ENCODE measurements at places on chromosomes 4 and X.
A peak's percentile ranks its signal among the peaks of the same experiment; 100 is the strongest.

DNA sequence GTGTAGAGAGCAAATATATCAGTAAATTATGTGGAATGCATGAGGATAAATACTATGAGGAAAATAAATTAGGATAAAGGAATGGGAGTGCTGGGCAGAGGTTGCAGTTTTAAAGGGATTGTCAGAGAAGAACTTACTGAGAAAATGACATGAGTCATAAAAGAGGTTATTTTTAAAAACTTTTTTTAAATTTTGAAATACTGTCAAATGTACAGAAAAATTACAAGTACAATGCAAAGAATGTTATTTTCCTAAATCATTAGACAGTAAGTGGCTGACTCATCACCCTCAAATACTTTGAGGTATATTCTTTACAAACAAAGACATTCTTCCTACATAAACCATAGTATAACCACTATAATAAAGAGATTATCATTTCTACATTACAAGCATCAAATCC is 29.8 kb upstream of the H2AZ1 start:
- no peak for DNase-seq

DNA sequence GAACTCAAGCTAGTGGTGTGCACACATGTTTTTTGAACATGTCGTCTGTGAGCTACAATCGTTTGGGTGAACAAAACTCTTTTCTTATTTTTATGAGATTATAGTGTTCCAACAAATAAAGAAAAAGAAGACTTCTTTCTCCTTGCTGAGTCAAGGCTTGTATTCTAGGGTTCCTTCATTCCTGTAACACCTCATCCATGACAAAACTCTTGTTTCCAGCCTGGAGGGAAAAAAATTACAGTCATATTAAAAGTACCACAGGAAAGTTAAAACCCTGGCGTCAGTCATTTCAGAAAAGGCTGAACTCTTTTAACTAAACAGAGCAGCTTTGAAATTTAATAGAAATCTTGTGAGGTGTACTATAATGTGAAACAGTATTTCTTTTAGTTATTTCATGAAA is 79.2 kb upstream of the BOD1L1 start:
- no peak for DNase-seq

DNA sequence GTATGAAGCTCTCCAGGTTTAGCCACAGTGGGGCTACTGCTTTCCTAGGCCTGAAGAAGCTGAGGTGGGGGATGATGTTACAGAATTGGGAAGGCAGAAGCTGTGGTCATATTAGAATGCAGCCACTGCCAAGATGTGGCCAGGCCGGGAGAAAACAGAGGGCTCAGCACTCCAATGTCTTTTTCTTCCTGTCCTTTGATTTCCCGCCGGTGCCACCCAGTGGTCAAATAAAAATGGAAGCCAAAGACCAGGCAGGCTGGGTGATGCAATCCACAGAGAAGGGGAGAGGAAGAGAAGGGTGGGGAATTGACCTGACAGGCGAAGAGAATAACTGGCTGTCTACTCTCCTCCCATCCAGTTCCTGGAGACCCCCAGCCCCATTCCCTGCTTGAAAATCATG is 94.9 kb upstream of the SHISA3 start:
- DNase-seq, result no peak

GRCh38 chr4:83282049-83282535 is 2.5 kb downstream of the COQ2 start:
- DNase-seq, result peak; percentile 33

DNA sequence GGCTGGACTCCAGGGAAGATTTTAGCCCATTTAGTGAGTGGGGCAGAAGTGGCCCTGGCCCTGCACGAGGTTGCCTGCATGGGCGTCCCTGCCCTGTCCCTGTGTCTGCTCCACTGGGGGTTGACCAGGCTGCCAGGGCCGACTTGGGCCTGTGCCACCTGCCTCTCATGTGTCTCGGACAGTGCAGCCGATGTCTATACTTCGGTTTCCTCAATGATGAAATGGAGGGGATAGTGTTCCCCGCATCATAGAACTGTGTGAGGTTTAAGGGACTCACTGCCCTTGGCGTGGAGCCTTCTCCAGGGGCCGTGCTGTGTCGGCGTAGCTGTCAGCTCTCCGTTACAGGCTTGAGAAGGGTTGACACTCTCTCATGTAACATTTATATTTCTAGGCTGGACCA is 27.0 kb upstream of the MSANTD1 start:
- no peak for DNase-seq

GRCh38 chr4:179836179-179837075 is 2394.2 kb upstream of the AGA start:
- no peak for DNase-seq

GRCh38 chrX:136666088-136666487 is 18.1 kb downstream of the CD40LG start:
- no peak for DNase-seq

DNA sequence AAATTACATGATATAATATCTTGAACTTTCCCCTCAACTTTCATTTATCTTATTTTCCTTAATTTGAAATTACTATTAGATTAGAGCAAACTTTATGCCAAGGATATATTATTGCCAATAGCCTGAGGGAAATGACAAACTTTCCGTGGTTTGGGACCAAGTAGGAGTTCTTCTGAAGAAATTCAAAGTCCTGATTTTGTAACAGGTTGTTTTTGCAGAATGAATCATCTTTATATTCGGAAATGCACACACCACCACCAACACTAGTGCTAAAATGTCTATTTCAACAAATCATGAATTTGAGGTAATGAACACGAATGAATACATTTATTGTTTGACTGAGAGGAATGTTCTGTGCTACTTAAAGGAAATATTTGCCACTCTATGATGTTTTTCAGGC is 226.7 kb downstream of the GRIA2 start:
- DNase-seq, result no peak

- DNase-seq, result no peak
These were observed 2.3 kb upstream of the MSX1 start for GRCh38 chr4:4857001-4857808.

- no peak for DNase-seq
These were observed 6.7 kb upstream of the FAM200B start for GRCh38 chr4:15674926-15675325.

GRCh38 chr4:110540982-110541451 is 65.1 kb downstream of the ENPEP start:
- DNase-seq, result no peak

GRCh38 chr4:123788577-123788976 is 392.0 kb downstream of the SPRY1 start:
- DNase-seq, result no peak

GRCh38 chr4:120144634-120145033 is 78.0 kb upstream of the MAD2L1 start:
- DNase-seq, result no peak

DNA sequence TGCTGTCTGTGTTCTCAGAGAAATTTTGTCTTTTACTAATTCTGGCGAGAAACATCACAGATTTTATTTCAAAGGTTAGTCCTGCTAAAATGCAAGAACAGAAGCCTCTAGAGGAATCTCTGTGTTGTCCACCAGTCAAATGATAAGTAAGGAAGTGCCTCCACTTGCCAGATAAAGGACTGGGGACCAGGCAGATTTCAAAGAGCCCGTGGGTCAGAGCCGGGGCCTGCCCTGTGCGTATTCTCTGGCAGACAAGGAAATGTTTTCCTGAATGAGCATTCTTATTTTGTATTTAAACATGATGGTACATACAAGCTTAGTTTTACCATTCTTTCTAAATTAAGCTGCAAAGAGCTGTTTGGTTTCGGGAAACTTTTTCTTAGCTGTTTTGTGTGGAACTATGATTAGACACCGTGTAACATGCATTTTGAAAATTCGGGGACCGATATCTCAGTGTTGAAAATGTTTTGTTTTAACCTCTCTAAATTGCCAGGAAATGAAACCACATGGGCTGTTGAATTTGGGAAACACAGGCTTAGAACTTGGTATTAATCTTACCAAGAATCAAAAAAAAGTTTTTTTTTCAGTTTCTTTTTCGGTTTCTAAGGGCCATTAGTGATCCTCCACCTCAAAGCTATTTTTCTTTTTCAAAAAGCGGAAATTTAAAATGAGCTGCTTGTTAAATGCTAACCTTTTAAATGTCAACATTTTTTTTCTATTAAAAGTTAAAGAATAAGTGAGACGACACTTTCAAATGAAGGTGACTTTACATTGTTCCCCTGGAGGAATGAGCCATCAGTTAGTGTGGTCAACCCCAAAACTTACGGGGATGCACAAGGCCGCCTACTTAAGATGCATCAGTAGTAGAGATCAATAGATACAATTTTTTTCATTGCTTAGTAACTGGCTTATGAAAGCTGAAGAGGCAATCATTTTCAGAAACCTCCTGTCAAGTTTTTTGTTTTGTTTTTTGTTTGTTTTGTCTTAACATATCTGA is 89.6 kb upstream of the MTM1 start:
- no peak for DNase-seq

DNA sequence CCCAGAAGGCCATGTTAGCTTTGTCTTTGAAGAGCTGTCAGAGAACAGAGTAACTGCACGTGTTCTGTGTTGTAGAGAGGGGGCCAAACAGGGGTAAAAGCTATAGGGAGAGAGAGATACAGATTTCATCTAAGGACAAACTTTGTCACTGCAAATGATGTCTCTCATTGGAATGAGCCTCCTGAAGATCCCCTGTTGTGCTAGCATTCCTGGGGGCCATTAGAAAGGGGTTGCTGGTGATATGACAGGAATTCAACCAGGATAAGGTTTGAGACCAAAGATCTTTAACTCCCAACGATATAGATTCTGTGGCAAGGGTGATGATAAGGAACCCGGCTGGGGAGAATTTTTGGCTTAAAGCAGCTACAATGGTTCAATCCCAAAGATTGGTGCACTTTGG is 16.8 kb downstream of the MID1 start:
- DNase-seq, result no peak

GRCh38 chrX:40153345-40154249 is 55.8 kb upstream of the BCOR start:
- peak; percentile 43 for DNase-seq

- DNase-seq, result no peak
These were observed 184.6 kb downstream of the SPATA18 start for GRCh38 chr4:52235552-52236201.

Data from KG1 (cell line).